Breast epithelium (tissue), 4 donors: ENCODE measurements at places on chromosomes 7 and 10. TPM values are rescaled to one million over a fixed set of nuclear protein-coding genes. Genes with fewer than 3 reads are reported as not detected.

ZCWPW1 gene
- total RNA-seq = 3.9 TPM

VGF gene
- total RNA-seq = not detected

GPR22 gene
- not detected for total RNA-seq

MMD2 gene
- not detected for total RNA-seq

FZD8 gene
- total RNA-seq = 2.9 TPM

ITPRID1 gene
- 2.6 TPM for total RNA-seq

KCND2 gene
- total RNA-seq = 2.6 TPM

DNA sequence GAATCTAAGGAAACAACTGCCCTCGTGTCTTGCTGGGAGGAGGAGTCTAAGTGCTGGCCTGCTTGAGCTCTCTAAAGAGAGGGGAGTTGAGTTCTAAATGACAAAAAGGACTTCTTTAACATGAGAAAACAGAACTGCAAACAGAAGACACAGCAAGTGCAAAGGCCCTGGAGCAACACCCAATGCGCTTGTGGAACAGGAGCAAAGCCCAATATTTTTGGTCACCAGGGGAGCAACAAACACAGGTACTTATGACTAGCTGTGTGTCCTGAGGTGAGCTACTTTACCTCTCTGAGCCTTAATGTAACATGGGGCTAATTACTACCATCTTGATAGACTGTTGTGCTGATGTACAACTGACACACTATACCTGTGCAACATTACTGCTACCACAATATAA lies 634.3 kb downstream of the PARD3 start:
- no peak for DNase-seq

- no peak for DNase-seq
Observed at GRCh38 chr10:124158592-124158991, 65.2 kb upstream of the CHST15 start.

DNA sequence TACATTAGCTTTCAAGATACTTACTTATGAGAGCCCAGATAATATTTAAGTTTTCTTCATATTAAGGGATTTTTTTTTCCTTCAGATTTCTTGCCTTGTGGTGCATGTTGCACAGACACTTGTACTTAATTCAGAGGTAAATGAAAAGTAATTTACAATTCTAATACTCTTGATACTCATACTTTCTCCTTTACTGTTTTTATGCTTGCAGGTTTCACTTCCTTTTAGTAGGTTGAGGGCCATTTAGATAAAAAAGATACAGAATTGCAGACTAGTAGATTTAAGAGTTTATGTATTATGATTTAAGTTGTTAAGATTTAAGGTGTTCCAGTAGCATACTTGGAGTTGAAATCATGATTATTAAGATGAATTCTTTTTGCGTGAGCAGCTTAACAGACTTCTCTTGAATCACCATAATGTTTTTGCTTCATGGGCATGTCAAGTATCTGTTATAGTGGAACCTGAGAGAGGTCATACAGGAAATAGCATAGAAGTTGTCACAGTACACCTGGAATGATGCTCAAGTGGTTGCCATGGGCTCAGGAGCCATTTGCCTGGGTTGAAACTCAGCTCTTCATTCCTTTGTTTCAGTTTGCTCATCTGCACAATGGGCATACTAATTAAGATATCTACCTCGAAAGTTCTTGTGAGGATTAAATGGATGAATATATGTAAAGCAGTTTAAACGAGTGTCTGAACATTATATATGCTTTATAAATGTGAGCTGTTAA lies 174.8 kb upstream of the PRPS1L1 start:
- no peak for DNase-seq

DNA sequence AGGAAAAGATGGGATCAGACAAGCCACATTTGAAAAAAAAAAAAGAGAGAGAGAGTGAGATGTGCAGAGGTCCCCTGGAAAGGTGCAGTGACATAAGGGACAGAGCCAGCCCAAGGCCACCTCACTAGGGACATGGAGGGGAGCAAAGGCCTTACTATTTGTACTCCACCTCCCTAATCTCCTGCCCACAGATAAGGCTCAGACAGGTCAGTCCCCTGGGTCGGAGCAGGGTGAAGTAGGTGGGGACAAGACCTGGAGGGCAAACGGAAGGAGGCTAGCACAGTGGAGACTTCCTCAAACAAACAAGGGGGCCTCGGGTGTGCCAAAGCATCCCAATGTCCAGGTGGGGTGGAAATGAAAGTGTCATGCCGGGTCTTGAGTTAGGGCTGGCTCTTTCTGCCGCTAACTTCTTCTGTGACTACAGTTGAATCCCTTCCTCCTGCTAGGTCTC lies 7.0 kb downstream of the PRF1 start:
- DNase-seq = no peak

- no peak for DNase-seq
Observed at GRCh38 chr10:75079436-75080083, 31.9 kb upstream of the SAMD8 start.

GRCh38 chr7:42843205-42843800 lies 68.6 kb downstream of the C7orf25 start:
- DNase-seq = no peak

DNA sequence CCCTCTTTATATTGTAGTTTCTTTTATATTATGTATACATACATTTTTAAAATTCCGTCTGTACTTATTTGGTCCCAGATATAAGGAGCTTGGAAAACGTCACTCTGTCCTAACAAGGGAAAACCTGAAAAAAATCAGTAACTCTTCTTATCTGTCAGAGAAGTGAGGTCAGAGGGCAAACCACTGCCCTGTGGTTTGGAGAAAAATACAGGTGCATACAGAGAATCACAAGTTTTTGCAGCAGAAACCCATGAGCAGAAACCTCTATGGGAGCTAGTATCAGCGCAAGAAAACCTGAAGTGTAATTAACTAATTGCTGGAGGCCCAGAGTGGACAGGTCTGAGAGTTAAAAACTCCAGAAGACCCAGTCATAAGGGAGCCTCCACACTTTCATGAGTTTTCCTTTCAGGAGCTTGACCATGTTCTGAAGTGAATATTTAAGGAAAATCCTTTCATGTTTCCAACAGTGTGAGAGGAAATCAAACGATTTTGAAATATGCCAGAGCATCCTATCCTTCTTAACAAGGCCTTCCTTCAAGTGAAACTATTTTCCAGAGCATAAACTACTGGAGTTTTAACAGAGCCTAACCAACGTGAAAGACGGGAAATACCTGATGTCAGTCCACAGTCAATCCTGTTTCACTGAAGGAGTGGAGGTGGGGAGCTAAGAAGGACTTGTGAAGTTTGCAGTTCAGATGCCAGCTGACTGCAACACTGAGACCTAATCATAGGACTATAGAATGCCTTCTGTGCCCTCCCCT lies 290.8 kb upstream of the BMPER start:
- DNase-seq = no peak

- DNase-seq = no peak
Observed at GRCh38 chr10:108904163-108904838, 1019.0 kb downstream of the XPNPEP1 start.

DNA sequence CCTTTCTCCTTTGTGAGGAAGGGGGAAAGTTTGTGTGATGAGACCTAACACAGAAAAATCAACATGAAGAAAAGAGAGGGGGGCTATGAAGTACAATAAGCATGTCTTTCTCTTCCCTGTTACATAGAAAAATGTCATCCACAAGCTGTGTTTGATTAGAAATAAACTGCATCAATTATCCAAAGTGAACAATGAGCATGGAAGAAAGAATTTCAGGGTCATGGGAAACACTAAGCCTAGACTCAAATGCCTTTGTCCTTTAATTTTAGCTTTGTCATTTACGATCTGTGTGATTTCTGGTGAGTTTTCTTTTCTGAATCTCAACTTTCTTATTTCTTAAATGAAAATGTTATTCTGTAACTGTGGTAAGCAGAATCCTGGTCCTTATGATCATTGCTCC lies 121.0 kb downstream of the GNAI1 start:
- DNase-seq = no peak

- DNase-seq = no peak
Observed at GRCh38 chr10:44180321-44181168, 204.4 kb downstream of the CXCL12 start.

DNA sequence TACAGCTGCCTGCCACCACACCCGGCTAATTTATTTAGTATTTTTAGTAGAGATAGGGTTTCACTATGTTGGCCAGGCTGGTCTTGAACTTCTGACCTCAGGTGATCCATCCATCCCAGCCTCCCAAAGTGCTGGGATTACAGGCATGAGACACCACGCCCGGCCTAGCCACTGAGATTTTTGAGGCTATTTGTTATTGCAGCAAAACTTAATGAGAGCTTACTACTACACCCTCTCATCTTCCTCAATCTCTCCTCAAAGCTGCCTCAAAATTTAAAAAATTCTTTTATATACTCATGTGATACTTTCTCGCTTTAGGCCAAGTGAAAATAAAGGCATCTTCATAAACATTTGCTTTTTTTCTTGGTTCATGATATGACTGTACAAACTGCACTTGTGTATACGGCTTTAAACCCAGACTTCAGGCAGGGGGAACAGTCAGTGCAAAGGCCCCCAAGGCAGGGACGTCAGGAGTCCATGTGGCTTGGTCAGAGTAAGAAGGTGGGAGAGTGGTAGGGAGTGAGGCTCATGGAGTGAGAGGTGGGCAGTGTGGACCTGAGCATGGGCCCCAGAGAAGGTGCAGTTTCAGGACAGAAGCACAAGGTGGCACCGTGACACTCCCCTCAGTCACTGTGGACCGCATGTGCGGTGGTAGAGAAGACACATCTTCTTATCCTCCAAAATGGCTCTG lies 55.5 kb downstream of the SYPL1 start:
- peak; percentile 70 for DNase-seq

DNA sequence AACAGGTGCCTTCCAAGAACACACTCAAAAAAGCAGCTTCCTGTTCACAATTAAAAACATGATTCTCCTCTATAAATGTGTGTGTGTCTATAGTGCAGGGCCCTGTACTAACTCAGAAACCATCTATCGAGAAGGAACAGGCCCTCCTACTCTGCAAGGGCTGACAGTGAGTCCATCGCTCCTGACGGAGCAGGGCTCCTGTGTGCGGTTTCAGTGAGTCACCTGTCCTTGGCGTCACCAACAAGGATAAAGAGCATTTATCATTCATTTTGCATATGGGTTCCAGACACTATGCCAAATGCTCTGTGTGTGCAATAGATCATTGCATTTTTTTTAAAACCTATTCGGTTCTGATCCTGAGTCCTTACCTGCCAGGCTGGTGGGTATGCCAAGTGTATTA lies 63.7 kb downstream of the TACC2 start:
- DNase-seq = no peak

- peak; percentile 63 for DNase-seq
Observed at GRCh38 chr10:24307696-24308485, 99.0 kb downstream of the KIAA1217 start.

DNA sequence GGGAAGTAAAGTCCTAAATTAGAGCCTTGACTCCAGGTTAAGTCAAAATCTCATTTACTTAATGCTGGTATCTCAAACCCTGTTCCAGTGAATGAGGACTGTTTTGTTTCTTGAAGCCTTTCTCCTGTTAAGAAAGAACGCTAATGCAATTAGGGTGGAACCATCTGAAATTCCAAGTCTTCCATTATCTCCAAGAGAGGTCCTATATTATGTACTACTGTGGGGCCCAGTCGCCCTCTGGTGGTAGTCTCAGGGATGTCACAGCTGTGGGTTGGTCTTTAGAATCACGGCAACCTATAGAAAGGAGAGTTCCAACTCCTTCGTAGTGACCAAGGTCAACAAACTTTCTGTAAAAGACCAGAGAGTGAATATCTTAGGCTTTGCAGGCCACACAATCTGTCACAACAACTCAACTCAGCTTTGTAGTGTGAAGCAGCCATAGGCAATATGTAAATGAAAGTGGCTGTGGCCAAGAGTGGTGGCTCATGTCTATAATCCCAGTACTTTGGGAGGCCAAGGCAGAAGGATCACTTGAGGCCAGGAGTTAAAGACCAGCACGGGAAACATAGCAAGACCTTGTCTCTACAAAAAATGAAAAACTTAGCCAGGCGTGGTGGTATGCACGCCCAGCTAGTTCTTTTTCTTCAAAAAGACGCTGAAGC lies 9.3 kb downstream of the RPP38 start:
- DNase-seq = peak; percentile 64

GRCh38 chr7:134371536-134371935 lies 54.8 kb upstream of the SLC35B4 start:
- DNase-seq = no peak
